Fibroblast of gingiva (primary cell): ENCODE measurements at places on chromosomes 2 and 18.
A peak's percentile ranks its signal among the peaks of the same experiment; 100 is the strongest.

DNA sequence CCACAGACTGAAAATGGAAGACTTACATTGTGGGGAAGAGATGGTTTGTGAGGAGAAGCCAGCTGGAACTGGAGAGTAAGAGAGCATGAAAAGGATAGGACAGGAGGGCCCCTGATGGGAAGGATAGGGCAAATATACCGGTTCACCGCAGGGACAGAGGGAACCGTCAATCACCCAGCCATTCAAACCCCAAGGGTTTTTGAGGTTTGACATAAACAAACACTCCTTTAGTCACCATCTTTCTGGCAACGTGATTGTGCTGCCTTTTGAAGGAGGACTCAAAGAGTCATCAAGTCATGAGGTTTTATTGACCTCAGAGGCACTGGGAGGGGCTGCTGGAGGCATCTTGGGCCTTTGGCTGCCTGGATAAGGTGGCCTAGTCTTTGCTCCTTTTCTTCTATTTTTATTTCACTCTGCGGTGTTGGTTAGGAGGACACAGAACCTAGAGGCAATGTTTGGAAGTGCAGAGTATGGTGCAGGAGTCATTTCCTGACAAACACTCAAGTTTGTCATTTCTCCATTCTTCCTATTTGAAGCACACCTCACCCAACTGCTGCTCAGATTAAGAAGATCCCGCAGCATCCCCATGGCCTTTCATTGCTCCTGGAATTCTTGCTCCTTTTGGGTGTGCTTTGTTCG, 487.3 kb upstream of the SPRED2 start:
- no peak for DNase-seq

GRCh38 chr2:152961351-152961750, 242.9 kb downstream of the ARL6IP6 start:
- DNase-seq, result no peak

GRCh38 chr18:34458410-34458977, 233.8 kb upstream of the NOL4 start:
- no peak for DNase-seq

DNA sequence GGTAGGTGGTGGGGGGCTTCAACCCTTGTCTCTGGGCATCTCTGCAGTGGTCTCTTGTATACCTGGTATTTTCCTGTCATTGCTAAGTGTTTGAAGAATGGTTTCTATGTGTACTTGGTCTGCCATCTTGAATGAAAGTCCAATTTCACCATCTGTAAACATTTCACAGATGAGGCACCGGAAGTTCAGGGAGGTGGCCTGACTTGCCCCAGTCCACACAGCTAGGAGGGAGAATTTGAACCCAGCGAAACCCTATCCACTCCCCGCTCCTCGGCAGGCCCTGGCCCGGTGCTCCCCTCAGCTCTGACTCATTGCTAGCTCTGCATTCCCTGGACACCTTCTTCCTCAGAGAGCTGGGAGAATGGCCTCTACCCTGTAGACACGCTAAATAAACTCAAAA, 30.5 kb downstream of the ZAP70 start:
- no peak for DNase-seq

DNA sequence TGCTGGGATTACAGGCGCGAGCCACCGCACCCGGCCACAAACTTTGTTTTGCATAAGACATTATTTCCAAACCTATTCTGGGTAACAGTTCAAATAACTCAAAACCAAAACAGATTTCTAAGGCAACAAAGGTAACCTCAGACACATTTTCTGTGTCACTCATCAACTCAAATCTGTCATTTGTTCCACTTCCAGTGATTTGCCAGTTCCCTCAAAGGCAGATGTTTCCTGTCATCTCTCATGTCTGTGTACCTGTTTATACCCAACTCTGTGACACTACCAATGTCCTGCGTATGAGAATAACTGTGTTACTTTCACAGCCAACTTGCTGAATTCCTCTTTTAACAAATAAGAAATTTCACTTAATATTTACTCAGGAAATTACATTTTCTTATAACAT, 54.4 kb downstream of the SCN3A start:
- DNase-seq, result no peak

DNA sequence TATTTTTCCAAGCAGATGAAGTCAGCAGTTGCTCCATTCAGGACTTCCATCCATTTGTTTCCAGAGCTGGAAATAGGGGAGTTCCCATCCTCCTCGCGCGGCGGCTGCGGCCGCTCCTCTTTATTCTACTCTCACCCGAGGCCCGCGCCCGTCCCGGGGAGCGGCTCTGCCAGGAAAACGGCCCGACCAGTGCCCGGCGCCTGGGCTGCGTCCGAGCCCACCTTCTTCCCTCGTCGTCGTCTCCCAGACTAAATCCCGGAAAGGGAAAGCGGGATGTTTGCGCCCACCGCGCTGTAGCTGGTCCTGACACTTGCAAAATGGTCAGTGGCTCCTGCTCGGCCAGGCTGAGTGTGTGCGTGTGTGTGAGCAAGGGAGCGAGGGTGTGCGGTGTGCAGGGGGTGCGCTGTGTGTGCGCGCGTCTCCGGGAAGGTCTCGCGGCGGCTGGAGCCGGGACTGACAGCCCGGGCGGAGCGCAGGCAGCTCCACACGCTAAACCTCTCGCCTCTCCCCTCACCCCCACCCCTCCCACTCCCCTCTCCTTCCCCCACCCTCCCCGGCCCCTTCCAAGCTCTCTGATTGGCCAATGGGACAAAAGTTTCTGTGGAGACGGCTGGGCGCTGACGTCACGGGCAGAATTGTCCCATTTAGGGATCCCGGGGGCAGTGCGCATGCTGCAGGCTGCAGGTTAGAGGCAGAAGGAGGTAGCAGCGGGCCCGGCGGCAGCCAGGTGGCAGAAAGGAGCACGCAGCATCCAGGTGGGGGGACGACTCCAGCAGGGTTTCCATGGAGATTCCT, at the start of gene NOL4:
Gene NOL4 (minus strand): TSS at position 491 of the 795 bp plus-strand sequence. CDS start 1,660 bp downstream, outside the sequence.
- no peak for DNase-seq

DNA sequence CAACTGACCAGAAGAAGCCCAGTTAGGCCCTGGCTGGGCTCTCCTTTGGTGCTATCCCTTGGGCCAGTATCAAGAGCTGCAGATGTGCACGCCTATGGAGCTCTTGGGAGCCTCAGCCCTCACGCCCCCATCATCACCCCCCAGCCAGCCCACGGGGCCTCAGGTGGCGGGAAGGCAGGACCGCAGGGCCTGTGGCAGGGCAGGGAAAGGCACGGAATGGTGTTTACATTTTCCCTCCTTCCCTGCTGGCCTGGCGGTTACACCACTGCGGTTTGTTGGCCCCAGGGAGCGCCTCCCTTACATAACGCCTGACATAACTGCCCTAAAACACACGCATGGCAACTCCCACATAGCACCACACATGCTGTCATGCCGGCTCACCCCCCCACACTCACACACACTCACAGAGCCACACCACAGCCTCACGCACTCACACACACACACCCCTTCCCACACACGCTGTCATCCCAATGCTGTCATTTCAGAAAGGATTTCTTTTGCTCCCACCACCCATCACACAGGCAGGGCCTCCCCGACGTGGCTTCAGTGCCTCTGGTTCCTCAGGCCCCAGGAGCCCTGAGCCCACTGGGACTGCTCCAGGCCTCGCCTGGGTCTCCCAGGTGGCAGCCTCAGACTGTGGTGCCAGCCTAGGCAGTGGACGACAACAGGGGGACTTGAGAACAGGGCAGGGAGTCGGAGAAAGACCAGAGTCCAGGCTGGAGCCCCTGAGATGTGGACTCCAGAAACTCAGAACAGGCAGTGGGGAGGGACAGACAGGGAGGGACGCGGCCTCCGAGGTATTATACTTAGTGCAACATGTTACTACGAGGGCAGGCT, 15.7 kb downstream of the ZFP36L2 start:
- peak; percentile 66 for DNase-seq

DNA sequence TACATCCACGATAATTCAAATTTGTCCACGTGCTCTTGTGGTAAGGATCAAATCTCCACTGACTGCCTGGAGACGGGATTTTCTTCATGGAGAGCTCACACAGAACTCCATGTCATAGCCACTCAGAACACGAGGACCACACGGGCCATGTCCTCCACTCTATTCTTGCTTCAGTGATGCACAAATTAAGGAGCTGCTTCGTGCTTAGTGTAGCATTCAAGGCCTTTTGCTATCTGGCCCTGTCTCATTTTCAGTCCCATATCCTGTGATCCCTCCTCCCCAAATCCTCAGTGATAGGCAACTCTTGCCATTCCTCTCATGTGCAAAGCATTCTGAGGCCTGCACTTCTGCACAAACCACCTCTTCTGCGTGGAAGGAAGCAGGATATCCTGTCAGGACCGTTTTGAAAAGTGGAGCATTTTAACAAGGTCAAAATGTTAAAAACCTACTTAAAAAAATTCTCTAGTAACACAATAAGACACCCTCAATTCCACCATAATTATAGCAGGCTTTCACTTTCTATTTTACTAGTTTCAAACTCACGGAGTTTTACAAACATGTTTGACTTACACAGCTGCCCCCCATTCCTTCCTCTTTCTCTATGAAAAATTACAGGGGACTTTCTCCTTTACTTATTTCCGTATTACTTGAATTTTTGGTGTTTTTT, 35.2 kb downstream of the ST3GAL5 start:
- no peak for DNase-seq

GRCh38 chr2:20682167-20682920, 15.4 kb downstream of the GDF7 start:
- DNase-seq, result peak; percentile 10

- DNase-seq, result no peak
Observed at GRCh38 chr2:181632733-181633401, 24.0 kb downstream of the CERKL start.

- DNase-seq, result no peak
Observed at GRCh38 chr2:239298116-239298804, 102.6 kb downstream of the HDAC4 start.

DNA sequence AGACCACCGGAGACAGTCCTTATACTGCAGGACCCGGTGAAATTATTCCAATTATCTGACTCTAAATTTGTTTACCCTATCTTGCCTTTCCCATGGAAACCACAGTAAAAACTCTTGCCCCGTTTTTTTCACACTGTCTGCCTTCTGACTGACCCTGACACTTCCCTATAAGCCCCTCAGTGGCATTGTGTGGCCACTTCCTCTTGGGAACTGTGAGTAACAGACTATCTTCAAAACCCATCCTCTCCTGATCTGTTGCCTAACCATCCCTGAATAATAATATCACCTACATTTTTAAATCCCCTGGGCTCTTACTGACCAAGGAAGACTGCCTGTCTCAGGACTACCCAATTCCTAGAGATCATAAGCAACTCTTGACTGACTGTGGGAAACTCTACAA, 42.6 kb upstream of the RNF152 start:
- DNase-seq, result no peak

DNA sequence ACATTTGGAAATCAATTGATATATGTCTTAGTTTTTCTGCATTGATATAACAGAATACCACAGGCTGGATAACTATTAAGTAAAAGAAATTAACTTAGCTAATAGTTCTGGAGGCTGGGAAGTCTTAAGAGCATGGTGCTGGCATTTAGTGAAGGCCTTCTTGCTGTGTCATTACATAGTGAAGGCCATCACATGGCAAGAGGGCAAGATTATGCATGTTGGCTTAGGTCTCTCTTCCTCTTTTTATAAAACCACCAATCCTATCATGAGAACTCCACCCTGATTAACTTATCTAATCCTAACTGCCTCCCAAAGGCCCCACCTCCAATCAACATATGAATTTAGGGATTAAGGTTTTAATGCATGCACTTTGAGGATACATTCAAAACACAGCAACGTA, 225.5 kb upstream of the VRK2 start:
- no peak for DNase-seq

- DNase-seq, result no peak
Observed at GRCh38 chr2:62292190-62292589, 96.3 kb downstream of the B3GNT2 start.

DNA sequence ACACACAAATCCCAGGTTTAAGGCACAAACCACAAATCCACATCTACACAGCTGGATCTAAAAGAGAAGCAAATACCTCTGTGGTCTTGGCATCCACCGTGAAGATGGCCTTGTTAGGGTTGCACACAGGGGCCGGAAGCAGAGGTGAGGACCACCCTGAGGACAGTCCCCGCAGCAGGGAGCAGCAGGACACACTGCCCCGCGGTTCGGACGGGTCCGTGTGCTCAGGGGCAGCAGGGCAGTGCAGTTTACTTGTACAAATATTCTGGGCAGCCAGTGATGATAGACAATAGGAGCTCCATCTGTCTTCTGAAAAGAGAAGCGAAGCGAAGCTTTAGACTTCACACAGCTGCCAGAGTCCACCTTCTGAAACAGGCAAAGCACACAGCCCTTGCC, 8.8 kb downstream of the PASK start:
- DNase-seq, result no peak

DNA sequence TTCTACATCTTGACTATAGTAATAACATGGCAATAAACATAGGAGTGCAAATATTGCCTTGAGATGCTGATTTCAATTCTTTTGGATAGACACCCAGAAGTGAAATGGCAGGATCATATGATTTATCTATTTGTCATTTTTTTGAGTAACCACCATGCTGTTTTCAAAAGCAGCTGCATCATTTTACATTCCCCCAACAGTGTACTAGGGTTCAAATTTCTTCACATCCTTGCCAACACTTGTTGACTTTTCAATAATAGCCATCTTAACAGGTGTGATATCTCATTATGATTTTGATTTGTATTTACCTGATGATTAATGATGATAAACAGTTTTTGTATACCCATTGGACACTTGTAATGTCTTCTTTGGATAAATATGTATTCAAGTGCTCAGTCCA, 90.8 kb downstream of the STRADB start:
- no peak for DNase-seq

GRCh38 chr2:99111945-99112344, 29.6 kb upstream of the C2orf15 start:
- DNase-seq, result no peak

- no peak for DNase-seq
Observed at GRCh38 chr2:179181002-179181401, 83.6 kb downstream of the SESTD1 start.

DNA sequence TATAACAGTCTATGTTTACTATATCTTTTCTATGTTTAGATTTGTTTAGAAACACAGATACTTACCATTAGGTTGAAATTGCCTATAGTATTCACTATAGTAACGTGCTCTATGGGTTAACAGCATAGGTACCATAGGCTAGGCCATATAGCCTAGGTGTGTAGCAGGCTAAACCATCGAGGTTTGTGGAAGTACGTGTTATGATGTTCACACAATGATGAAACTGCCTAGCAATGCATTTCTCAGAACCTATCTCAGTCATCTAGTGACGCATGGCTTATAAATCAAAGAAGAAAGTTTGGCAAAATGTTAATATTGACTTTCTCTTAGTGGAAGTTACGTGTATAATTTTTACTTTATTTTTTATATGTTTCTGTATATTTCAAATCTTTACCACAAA, 466.2 kb upstream of the NRP2 start:
- no peak for DNase-seq

GRCh38 chr2:242052421-242052820, 182.9 kb downstream of the RTP5 start:
- no peak for DNase-seq
